ENCODE measurements at places on chromosomes 7 and 10.
A peak's percentile ranks its signal among the peaks of the same experiment; 100 is the strongest.

DNA sequence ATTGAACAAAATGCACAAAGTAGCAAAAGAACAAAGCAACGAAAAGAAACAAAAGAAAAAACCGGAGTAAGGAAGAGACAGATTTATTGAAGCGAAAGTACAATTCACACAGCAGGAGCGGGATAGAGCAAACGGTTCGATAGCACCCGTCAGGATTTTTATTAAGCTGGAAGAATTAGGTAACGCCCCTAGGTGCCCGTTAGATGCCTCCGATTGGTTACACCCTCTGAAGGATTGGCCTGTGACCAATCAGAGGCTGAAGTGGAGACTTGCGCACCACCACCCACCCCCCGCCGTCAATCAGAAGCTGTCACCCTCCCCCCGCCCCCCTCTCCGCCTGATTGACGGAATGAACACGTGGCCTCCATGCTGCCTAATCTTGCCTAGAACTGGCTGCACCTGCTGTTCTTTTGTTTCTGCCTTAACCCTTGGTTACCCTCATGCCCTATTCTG lies 16.8 kb downstream of the OCM2 start:
- no peak overlapping the region for H3K4me3 ChIP-seq
- no peaks in the 10 kb centered on the region for H3K4me1 ChIP-seq
- peak; percentile 72 for DNase-seq
- no peak overlapping the region for H3K27ac ChIP-seq
- no peaks in the 10 kb centered on the region for H3K27me3 ChIP-seq

DNA sequence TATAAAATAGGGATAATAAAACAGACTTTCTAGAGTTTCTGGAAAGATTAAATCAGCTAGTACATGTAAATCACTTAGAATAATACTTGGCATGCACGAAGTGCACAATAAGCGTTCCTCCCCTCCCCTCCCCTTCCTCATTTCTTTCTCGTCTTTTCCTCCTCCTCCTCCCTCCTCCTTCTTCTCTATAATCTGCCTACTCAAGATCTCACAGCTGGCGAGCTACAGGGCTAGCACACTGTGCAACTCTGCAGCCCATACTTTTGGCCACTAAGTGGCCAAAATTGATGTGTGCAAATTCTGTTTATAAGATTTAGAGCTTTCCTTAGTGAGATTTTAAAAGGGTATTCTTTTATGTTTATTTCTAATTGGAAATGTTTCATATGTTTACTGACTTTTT lies 565.3 kb downstream of the PHTF2 start:
- H3K4me3 ChIP-seq, result no peak overlapping the region
- H3K27me3 ChIP-seq, result no peaks in the 10 kb centered on the region
- H3K36me3 ChIP-seq, result no peaks in the 10 kb centered on the region
- no peaks in the 10 kb centered on the region for H3K4me1 ChIP-seq
- no peak overlapping the region for H3K27ac ChIP-seq

DNA sequence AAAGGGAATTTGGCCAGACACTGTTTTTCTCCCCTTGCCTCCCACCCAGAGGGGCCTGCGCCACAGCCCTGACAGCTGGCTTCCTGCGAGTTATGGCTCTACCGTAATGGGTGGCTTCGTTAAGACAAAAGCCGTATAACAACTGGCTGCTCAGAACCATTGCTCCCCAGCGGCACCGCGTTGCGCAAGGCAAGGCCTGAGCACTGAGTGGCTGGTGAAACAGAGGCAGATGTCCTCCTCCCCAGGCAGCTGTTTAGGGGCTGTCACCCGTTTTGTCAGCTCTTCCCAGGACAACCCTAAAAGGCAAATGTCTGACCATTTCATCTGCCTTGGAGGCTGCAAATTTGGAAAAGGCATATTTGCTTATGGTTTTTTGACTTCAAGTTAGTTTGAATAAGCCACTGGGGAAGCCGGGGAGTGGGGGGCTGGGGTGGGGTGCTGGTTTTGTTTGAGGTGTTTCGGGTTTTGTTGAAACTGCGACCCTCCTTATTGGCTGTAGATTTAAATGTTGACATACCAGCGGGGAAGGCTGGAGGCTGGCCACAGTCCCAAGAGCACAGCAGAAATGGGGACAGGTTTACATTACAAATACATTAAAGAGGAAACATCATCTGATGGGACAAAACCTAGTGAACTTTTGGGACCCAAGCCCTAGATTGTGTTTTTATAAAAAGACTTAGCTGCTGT lies 681 bp upstream of the SPOCK2 start:
- peak; percentile 33 for DNase-seq
- no peak overlapping the region for H3K27ac ChIP-seq
- peaks cover 29% of the 10 kb centered on the region for H3K27me3 ChIP-seq
- H3K4me1 ChIP-seq, result peaks cover 2% of the 10 kb centered on the region
- H3K4me3 ChIP-seq, result no peak overlapping the region

DNA sequence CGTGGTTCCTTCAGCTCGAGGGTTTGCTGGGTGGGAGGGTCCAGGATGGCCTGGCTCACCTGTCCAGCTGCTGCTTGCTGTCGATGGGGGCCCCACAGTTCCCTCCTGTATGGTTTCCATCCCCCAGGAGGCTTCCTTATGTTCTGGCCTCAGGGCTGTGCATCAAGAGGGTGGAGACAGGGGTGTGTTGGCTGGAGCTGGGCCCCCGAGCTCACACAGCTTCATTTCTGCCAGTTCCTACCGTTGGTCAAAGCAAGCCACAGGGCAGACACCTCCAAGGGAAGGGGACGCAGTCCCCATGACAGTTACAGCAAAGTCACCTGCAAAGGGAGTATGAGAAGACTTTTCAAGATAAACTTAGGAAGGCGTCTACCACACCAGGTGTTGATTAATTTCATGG lies 156.9 kb downstream of the EBF3 start:
- H3K4me3 ChIP-seq, result no peak overlapping the region
- no peak for DNase-seq
- no peaks in the 10 kb centered on the region for H3K36me3 ChIP-seq
- no peak overlapping the region for H3K27ac ChIP-seq
- no peaks in the 10 kb centered on the region for H3K4me1 ChIP-seq

DNA sequence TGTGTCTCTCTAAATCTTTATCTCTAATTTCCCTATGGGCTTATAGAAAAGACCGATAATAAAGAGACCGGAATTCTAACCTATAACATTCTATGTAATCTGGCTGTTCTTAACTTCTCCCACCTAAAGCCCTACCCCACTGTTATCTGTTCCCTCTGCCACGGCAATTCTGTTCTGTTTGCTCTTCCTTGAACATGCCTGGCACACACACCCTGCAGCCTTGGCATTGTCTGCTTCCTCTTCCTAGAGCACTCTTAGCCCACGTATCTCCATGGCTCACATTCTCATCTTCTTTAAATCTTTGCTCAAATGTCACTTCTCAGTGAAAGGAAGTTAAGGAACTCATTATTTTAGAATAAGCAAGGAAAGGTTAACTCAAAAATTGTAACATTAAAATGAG lies 309.2 kb downstream of the GPR158 start:
- no peaks in the 10 kb centered on the region for H3K27me3 ChIP-seq
- no peaks in the 10 kb centered on the region for H3K4me1 ChIP-seq
- no peaks in the 10 kb centered on the region for H3K36me3 ChIP-seq
- no peak overlapping the region for H3K27ac ChIP-seq
- DNase-seq, result no peak

DNA sequence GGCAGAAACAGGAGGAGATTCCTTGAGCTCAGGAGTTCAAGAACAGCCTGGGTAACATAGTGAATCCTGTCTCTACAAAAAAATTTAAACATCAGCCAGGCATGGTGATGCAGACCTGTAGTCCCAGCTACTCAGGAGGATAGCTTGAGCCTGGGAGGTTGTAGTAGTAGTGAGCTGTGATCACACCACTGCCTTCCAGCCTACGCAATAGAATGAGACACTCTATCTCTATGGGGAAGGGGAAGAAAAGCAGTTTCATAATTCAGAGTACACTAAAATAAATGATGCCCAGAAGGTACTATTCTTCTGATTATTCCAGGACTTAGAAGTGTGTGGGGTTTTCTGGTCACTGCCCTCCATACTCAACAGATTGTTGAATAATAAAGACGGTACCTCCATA lies 177.3 kb downstream of the KMT2E start:
- no peaks in the 10 kb centered on the region for H3K27me3 ChIP-seq
- DNase-seq, result no peak
- H3K4me1 ChIP-seq, result no peaks in the 10 kb centered on the region

- H3K4me3 ChIP-seq, result no peak overlapping the region
- H3K4me1 ChIP-seq, result no peaks in the 10 kb centered on the region
- no peaks in the 10 kb centered on the region for H3K27me3 ChIP-seq
- H3K36me3 ChIP-seq, result no peaks in the 10 kb centered on the region
Measured at GRCh38 chr10:48455055-48455391, 148.5 kb downstream of the MAPK8 start.

DNA sequence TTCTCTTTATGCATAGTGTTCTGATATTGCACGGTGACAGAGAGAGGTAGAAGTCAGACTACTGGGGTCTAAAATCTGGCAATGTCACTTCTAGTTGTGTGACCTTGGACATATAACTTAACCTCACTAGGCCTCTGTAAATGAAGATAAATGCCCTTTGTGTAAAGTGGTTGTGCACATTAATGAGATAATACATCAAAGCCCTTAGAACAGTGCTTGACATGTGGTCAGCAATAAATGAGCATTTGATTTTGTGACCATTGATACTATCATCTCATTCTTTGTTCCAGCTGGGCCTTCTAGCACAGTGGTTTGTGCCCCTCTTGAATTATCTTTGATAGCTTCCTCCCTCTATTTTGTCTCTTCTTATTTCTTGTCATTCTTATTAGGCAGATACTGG lies 74.1 kb upstream of the C10orf90 start:
- no peak for DNase-seq
- H3K27me3 ChIP-seq, result no peaks in the 10 kb centered on the region
- no peak overlapping the region for H3K27ac ChIP-seq
- H3K4me3 ChIP-seq, result no peak overlapping the region
- no peaks in the 10 kb centered on the region for H3K36me3 ChIP-seq

- H3K36me3 ChIP-seq, result no peaks in the 10 kb centered on the region
- H3K27ac ChIP-seq, result no peak overlapping the region
- DNase-seq, result no peak
- no peaks in the 10 kb centered on the region for H3K4me1 ChIP-seq
Measured at GRCh38 chr7:104629408-104629807, 301.0 kb downstream of the LHFPL3 start.

DNA sequence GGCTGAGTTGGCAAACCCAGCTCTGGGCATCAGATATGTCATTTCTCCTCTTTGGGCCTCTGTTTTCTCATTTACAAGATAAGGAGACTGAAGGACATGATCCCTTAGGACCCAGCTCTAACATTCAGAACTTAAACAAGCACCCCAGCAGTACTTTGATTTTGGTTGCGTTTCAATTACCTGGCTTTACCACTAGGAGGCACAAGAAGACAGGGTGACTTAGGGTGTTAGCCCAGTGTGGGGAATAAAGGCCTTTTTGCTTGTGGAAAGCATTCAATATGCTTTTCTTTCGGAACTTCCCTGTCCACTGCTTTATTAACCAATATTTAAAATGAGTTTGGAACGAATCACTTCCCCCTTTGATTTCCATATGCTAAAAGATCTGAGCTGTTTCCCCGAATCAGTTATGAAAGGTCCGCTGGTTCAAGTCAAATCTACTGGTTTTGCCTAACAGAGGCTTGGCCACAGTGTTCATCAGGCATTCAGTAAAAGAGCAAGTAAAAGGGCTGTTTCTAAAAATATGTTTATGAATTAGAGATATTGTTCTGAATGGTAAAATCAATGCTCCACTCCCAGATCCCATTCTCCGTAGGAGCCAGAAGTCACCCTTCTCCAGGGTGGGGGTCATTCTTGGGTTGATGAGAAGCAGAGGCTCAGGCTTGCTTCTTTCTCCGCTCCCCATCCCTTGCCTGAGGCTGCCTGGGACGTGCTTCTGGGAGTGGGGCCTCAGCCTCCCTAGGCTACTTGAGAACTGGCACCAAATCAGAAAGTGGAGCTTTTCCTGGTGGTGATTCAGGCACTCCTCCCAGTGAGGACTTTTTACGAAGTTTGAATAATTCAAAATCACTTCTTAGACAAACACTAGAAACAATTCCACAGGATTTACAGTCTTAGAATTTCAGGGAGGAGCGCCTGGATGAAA lies 105.5 kb downstream of the MYOF start:
- no peak overlapping the region for H3K4me3 ChIP-seq
- H3K27me3 ChIP-seq, result no peaks in the 10 kb centered on the region
- DNase-seq, result peak; percentile 87
- H3K4me1 ChIP-seq, result no peaks in the 10 kb centered on the region
- no peak overlapping the region for H3K27ac ChIP-seq

GRCh38 chr7:664997-665735 lies 61.3 kb upstream of the DNAAF5 start:
- H3K4me3 ChIP-seq, result no peak overlapping the region
- peak overlapping the region; percentile 34 for H3K27ac ChIP-seq
- DNase-seq, result peak; percentile 19
- no peaks in the 10 kb centered on the region for H3K27me3 ChIP-seq
- no peaks in the 10 kb centered on the region for H3K4me1 ChIP-seq

- H3K4me3 ChIP-seq, result no peak overlapping the region
- no peak overlapping the region for H3K27ac ChIP-seq
- no peaks in the 10 kb centered on the region for H3K4me1 ChIP-seq
Measured at GRCh38 chr7:43847496-43847895, 21.8 kb downstream of the MRPS24 start.

- peaks cover 3% of the 10 kb centered on the region for H3K4me1 ChIP-seq
- peak overlapping the region; percentile 34 for H3K27ac ChIP-seq
- no peaks in the 10 kb centered on the region for H3K27me3 ChIP-seq
- peaks cover 14% of the 10 kb centered on the region for H3K36me3 ChIP-seq
Measured at GRCh38 chr7:44796034-44796503, 412 bp upstream of the PPIA start.

DNA sequence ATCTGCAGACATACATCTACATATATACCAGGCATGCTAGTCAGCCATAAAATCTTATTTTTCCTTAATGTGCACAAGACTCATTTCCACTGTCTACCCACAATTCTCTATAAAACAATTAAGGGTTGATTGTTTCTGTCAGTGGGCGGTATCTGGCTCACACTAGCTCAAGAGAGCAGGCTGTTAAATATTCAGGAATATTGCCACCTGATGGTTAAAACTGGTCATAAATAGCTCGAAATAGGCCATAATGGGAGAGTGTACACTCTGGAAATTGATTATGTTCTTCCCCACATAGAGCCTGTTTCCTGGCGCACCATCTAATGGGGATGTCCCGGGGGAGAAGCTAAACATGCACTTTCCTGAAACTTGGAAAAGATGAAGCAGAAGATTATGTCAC lies 620.6 kb upstream of the ANKRD30A start:
- no peak overlapping the region for H3K4me3 ChIP-seq
- H3K36me3 ChIP-seq, result no peaks in the 10 kb centered on the region
- peaks cover 2% of the 10 kb centered on the region for H3K4me1 ChIP-seq
- no peaks in the 10 kb centered on the region for H3K27me3 ChIP-seq

GRCh38 chr10:5551531-5552375 lies 27.0 kb downstream of the CALML3 start:
- DNase-seq, result no peak
- no peaks in the 10 kb centered on the region for H3K36me3 ChIP-seq
- no peaks in the 10 kb centered on the region for H3K4me1 ChIP-seq
- H3K27ac ChIP-seq, result no peak overlapping the region
- no peaks in the 10 kb centered on the region for H3K27me3 ChIP-seq
- no peak overlapping the region for H3K4me3 ChIP-seq

- H3K36me3 ChIP-seq, result no peaks in the 10 kb centered on the region
- H3K4me1 ChIP-seq, result no peaks in the 10 kb centered on the region
- H3K27me3 ChIP-seq, result no peaks in the 10 kb centered on the region
- H3K27ac ChIP-seq, result no peak overlapping the region
- H3K4me3 ChIP-seq, result no peak overlapping the region
- no peak for DNase-seq
Measured at GRCh38 chr7:22301790-22302189, 55.2 kb downstream of the RAPGEF5 start.

Data from mesendoderm (in vitro differentiated cells).